Foreskin keratinocyte (primary cell): ENCODE measurements at places on chromosomes 4 and X.

- no peak for DNase-seq
These were observed 10.2 kb downstream of the BBS7 start for GRCh38 chr4:121860121-121860520.

GRCh38 chr4:56434599-56435139 lies 746 bp downstream of the PPAT start:
- peak; percentile 64 for DNase-seq

- no peak for DNase-seq
These were observed 16.0 kb downstream of the MEPE start for GRCh38 chr4:87848622-87849351.

DNA sequence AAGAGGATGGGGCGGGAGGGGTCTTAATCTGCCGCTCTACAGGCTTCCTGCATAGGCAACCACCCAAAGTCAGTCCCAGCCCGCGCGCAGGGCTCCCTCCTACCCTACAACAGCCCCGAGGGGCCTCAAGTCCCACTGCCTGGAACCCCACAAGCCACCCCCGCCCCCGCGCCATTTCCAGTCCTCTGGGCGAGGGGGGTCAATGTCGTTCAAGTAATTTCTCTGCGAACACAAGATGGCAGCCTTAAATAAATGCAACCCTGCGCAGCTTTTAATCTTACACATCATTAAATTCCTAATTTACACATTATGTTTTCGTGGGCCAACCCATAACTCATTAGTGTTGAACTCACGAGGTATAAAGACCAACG lies 92.9 kb downstream of the BCOR start:
- no peak for DNase-seq

GRCh38 chr4:88297212-88297516 lies 12.8 kb upstream of the PPM1K start:
- no peak for DNase-seq

GRCh38 chr4:144647095-144647561 lies 1.2 kb downstream of the HHIP start:
- peak; percentile 27 for DNase-seq
